ENCODE measurements at places on chromosomes 12 and 14.

GRCh38 chr12:12835378-12836146 lies 22.4 kb downstream of the DDX47 start:
- no peak for DNase-seq

DNA sequence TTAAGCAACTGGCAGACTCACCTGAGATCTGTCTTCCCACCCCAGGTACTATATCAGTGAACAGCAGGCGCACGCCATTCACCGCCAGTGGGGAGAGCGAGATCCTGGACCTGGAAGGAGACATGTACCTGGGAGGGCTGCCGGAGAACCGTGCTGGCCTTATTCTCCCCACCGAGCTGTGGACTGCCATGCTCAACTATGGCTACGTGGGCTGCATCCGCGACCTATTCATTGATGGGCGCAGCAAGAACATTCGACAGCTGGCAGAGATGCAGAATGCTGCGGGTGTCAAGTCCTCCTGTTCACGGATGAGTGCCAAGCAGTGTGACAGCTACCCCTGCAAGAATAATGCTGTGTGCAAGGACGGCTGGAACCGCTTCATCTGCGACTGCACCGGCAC lies 544.5 kb downstream of the NRXN3 start:
- no peak for DNase-seq

GRCh38 chr12:5213990-5214389 lies 170.3 kb downstream of the KCNA5 start:
- DNase-seq = no peak

- no peak for DNase-seq
Measured at GRCh38 chr14:103199124-103199523, 75.9 kb downstream of the TNFAIP2 start.

DNA sequence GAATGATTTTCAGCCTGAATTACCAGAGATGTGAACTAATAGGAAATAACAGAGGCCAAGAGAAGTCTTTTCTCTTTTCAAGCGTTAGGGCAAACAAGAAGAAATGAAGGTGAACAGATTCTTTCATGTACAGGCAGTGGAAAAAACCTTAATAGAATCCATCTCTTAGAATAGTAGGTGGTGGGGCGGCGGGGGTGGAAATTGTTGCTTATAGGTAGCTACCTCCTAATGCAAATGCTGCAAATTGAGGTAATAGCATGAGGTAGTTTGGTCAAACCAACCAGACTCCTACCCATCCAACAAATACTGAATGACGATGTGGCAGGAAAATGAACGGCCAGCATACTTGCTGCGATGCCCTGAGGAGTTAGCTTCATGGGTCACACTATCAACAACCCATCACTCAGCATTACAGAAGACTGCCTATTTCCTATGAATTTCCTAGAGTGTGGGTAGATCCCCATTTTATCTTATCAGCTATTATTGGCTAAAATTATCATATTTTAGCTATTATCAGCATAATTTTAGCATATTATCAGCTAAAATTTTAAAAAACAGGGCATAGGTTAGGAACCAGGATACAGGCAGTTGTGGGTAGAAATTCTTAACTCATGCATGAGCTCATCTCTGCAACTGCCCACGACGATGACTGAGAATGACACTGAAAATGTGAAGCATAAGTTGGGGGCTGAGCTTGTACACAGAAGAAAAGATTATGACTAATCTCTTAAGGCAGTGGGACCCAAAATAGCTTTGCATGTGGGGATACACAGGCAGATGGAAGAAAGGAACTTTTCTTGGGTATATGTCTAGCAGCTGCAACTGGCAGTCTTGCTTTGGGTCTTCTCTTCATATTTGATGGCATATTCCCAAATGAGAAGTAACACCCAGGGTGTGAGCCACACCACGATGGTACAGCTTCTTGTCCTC lies 68.7 kb downstream of the NIN start:
- no peak for DNase-seq

DNA sequence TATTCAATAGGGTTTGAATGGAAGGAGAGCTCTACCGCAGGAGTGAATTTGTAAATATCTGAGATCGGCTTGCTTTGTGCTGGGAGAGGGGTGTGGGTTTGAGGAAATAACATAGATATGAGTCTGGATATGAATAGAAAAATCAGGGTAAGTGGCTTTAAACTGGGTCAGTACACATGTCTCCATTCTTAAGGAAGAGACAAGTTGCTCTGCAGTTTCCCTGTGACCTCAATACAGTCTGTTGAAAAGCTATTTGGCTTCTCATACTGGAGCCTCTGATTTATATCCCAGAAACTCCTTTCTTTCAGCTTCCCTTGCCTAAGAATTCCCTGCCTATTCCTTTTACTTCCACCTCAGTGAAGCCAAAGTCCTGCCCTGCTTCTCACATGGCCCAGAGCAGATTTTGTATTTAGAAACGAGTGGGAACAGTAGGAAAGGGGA lies 153.5 kb upstream of the ATF7IP start:
- no peak for DNase-seq

DNA sequence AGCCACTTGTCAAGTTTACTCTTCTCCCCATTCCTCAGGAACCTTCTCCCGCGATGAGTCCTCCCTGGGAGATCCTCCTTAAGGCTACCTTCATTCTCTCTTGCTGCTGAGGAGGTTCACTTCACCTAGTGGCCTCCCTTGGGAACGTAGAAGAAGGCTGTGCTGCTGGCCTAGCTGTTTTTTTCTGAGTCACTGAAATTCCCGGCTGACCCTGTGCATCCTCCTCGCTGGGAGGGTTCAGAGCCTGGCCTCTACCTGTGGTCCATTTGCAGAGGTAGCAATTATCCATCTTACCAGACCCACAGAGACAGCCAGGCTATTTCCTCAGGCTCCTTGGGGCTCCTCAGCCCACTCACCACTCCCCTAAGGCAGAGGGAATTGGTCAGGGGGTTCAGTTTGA lies 4.6 kb downstream of the KRT82 start:
- DNase-seq = no peak
